ENCODE measurements at places on chromosomes 2 and 18. TPM values are rescaled to one million over a fixed set of nuclear protein-coding genes. Genes with fewer than 3 reads are reported as not detected.

NCKAP5 gene
- total RNA-seq, result 7.1 TPM

SERPINB8 gene
- 5.3 TPM for total RNA-seq

CD226 gene
- total RNA-seq, result 4.7 TPM

TNFAIP6 gene
- not detected for total RNA-seq

SLC9A4 gene
- total RNA-seq, result not detected

GREB1L gene
- 21.6 TPM for total RNA-seq

MSTN gene
- total RNA-seq, result 0.34 TPM

TMEM37 gene
- total RNA-seq, result 1.7 TPM

PLEKHB2 gene
- total RNA-seq, result 77.1 TPM

- DNase-seq, result no peak
Observed at GRCh38 chr18:8962855-8963635, 139.5 kb upstream of the NDUFV2 start.

GRCh38 chr2:145374165-145374564 lies 854.2 kb upstream of the ZEB2 start:
- no peak for DNase-seq

DNA sequence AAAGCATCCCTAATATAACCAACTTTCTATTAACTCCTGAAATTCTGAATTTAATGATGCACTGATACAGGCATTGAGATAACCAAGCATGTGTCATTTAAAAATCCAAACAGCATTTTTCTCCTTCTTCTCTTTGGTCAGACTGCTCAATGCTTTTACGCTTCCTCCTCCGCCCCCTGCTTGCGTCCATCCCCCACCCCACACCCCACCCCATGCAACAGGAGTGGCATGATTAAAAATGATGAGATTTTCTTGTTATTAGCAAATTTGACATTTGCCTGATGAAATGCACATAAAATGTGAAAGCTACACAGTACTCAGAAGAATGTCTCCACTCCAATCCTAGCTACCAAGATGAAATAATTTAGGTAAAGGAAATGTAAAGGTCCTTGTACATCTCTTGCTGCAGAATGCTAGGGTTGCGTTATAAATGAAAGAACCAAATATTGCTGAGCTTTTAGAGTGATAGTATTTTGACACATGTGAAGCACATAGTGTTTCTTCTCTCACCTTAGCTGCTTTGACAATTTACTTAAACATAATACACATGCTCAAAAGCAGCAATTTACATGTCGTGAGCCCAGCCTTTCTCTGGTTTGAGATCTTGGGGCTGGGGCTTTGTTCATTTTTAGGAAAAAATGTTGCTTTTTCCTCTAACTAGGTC lies 263.8 kb downstream of the MEIS1 start:
- DNase-seq, result no peak

GRCh38 chr2:202423139-202423538 lies 47.0 kb downstream of the BMPR2 start:
- no peak for DNase-seq

- no peak for DNase-seq
Observed at GRCh38 chr2:64221935-64222334, 77.7 kb upstream of the PELI1 start.

- DNase-seq, result no peak
Observed at GRCh38 chr2:16058256-16058655, 117.9 kb downstream of the MYCN start.

GRCh38 chr2:212531499-212531898 lies 7.1 kb downstream of the ERBB4 start:
- no peak for DNase-seq

DNA sequence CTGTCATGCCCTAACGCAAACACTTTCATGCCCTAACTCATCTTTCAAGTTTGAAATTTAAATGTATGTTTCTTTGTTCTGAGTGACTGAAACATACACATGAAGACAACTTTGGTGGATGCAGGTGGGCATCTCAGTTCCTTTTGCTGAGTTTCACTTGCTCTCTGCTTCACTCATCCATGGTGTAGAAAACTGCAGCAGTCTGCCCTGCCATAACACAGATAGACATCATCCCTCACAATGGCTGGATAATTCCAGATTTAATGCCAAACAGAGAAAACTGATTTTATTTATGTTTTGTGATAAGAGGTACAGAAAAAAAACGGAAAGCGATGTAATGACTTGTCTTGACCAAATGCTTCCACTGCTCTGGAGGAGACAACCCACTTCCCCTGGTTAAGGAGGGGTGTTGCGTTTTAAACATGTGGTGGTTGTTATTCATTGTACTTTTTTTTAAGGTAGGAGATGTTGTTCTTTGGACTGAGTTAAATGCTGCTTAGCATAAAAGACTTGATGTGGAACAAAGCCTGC lies 70.4 kb downstream of the RHBDD1 start:
- no peak for DNase-seq

GRCh38 chr2:3427272-3427671 lies 47.8 kb downstream of the TRAPPC12 start:
- no peak for DNase-seq

- DNase-seq, result no peak
Observed at GRCh38 chr18:59690996-59691395, 6.2 kb downstream of the CCBE1 start.

- DNase-seq, result no peak
Observed at GRCh38 chr2:27092696-27093429, 6.3 kb downstream of the KHK start.

DNA sequence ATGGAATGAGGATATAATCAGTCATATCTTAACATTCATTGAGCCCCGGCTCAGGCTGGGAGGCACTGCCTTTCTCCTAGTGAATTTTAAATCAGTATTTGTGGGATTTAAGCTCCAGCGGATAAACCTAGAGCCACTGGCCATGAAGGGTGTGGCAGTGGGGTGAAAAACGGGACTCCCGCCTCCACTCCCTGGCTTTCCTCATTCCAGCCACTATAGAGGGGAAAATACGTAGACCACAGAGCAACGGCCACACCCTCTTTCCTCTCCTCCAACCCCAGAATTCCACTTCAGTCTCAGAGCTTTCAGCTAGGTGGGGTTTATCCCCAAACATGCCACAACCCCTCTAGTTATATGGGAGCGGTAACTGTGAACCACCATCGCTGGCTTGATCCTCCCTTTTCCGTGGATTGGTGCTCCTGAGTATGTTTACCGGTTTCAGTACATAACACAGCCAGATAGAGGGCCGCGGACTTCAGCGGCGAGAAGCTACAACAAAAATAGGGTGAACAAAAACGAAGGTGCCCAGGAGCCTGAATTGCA lies 70.6 kb upstream of the ITGB6 start:
- DNase-seq, result no peak

DNA sequence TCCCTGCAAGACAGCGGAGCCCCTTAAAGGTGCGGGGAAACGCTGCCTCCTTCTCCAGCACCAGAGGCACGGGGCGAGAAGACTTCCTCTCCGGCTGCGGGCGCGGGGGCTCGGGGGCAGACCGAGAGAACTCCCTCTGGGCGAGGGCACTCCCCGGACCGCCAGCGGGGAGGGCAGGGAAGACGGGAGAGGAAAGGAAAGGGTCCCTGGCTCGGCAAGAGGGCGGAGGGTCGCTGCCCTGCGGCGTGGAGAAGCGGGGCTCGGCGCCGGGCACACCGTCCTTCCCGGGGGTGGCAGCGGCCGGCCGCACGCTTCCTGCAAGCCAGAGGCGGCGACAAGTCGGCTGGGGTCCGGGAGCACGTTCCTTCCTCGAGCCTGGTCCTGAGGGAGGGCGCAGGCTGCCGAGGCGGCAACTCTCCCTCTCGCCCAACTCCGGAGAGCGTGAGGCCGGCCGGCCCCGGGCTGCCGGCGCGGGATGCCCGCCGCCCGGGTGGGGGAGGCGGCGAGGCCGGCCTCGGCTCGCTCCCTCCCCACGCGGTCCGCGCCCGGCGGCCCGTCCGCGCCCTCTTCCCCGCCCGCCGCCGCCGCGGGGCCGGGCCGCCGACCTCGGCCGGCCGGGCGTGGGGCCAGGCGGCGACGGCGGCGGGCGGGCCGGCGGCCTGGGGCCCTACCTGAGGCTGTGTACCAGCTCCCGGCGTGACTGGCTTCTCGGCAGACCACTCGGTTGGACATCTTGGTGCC lies 1.1 kb downstream of the MEMO1 start:
- peak; percentile 12 for DNase-seq

Measured in prostate gland (tissue), 2 donors.